ENCODE measurements at places on chromosomes 7 and 10.

- H3K27ac ChIP-seq = no peak overlapping the region
- no peaks in the 10 kb centered on the region for H3K27me3 ChIP-seq
- DNase-seq = no peak
- H3K4me3 ChIP-seq = no peak overlapping the region
These were observed 1683.8 kb downstream of the REEP3 start for GRCh38 chr10:65204999-65205398.

DNA sequence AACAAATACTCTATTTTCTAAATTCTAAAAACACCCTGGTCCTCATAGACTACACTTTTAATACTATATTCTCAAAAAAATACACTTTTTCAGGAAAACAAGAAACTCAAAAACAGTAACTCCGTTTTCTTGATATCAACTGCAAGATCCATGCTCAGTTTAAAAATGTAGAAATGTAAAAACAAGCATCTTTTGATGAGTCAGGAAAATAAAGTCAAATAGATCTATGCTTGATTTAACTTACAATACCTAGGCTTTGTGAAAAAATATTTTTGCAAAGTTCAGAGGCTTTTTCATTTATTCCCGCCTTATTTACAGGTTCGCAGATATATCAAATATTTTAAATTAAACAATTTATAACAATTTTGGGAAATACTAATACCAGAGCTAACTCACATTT, 33.6 kb downstream of the POT1 start:
- H3K36me3 ChIP-seq = peaks cover 19% of the 10 kb centered on the region
- H3K4me1 ChIP-seq = no peaks in the 10 kb centered on the region
- H3K27ac ChIP-seq = no peak overlapping the region
- H3K4me3 ChIP-seq = no peak overlapping the region
- no peaks in the 10 kb centered on the region for H3K27me3 ChIP-seq

- no peaks in the 10 kb centered on the region for H3K27me3 ChIP-seq
- H3K4me1 ChIP-seq = no peaks in the 10 kb centered on the region
- no peak overlapping the region for H3K4me3 ChIP-seq
- DNase-seq = no peak
- H3K27ac ChIP-seq = no peak overlapping the region
These were observed 69.0 kb downstream of the CASD1 start for GRCh38 chr7:94578614-94579013.

- H3K4me1 ChIP-seq = no peaks in the 10 kb centered on the region
- no peaks in the 10 kb centered on the region for H3K36me3 ChIP-seq
- no peak overlapping the region for H3K27ac ChIP-seq
- H3K27me3 ChIP-seq = no peaks in the 10 kb centered on the region
- no peak for DNase-seq
These were observed 352.4 kb upstream of the AOAH start for GRCh38 chr7:37076668-37077067.

Data from suprapubic skin (tissue), 4 donors.